Nasal cavity respiratory epithelium epithelial cell of viscerocranial mucosa (primary cell): ENCODE measurements at places on chromosomes 12 and 14. TPM values are rescaled to one million over a fixed set of nuclear protein-coding genes. Genes with fewer than 3 reads are reported as not detected.

RNASE2 gene
- total RNA-seq = not detected in 2 replicates

ALG10B gene
- 4.8 and 5.4 TPM in 2 replicates for total RNA-seq

COCH gene
- total RNA-seq = under 0.01 TPM in 1 of 2 replicates, not detected in the other

HOXC11 gene
- not detected in 2 replicates for total RNA-seq

ATP2B1 gene
- total RNA-seq = 90.3 and 138 TPM in 2 replicates

TAS2R19 gene
- 0.34 and 7.6 TPM in 2 replicates for total RNA-seq

RTN1 gene
- total RNA-seq = under 0.01 TPM in 1 of 2 replicates, not detected in the other

SERPINA1 gene
- under 0.01 and 9.6 TPM in 2 replicates for total RNA-seq

RNASE3 gene
- not detected in 2 replicates for total RNA-seq

KRT5 gene
- total RNA-seq = 6,718 and 16,450 TPM in 2 replicates

RAD51AP1 gene
- 0.64 and 0.68 TPM in 2 replicates for total RNA-seq

MIP gene
- not detected in 2 replicates for total RNA-seq

ASCL4 gene
- total RNA-seq = not detected in 2 replicates

PPP4R4 gene
- total RNA-seq = 15.9 and 17.4 TPM in 2 replicates

MMP17 gene
- 2.3 and 9.9 TPM in 2 replicates for total RNA-seq

SLC4A8 gene
- 0.14 and 0.68 TPM in 2 replicates for total RNA-seq

SSTR1 gene
- total RNA-seq = not detected in 2 replicates

HOXC5 gene
- not detected in 2 replicates for total RNA-seq

CLEC12A gene
- not detected in 2 replicates for total RNA-seq

RDH16 gene
- 0.34 and 6.3 TPM in 2 replicates for total RNA-seq

DERA gene
- 49.1 and 56.7 TPM in 2 replicates for total RNA-seq

ENDOU gene
- under 0.01 TPM in 1 of 2 replicates, not detected in the other for total RNA-seq

REM2 gene
- under 0.01 and 0.14 TPM in 2 replicates for total RNA-seq

SERPINA10 gene
- total RNA-seq = not detected in 2 replicates

PLEKHG7 gene
- total RNA-seq = 0.28 TPM in 1 of 2 replicates, not detected in the other

SERPINA12 gene
- total RNA-seq = not detected in 2 replicates

AQP6 gene
- not detected in 2 replicates for total RNA-seq

PAPLN gene
- total RNA-seq = 3.1 and 28.8 TPM in 2 replicates

BTBD7 gene
- total RNA-seq = 30.4 and 32.1 TPM in 2 replicates

IFI27L1 gene
- total RNA-seq = 5.0 and 9.2 TPM in 2 replicates

MSI1 gene
- not detected in 2 replicates for total RNA-seq
